Uterus (tissue), 4 donors: ENCODE measurements at places on chromosomes 3 and 15. TPM values are rescaled to one million over a fixed set of nuclear protein-coding genes. Genes with fewer than 3 reads are reported as not detected.

Gene SNX22
- 1.7 TPM for total RNA-seq

Gene PTPRG
- 43.5 TPM for total RNA-seq

Gene ADGRG7
- total RNA-seq = not detected

Gene RAD51
- 7.7 TPM for total RNA-seq

Gene TLNRD1
- total RNA-seq = 21.8 TPM

Gene TMEM108
- total RNA-seq = not detected

Gene BMF
- 46.2 TPM for total RNA-seq

Gene TMPRSS7
- total RNA-seq = not detected

Gene FBXO40
- total RNA-seq = 0.06 TPM

Gene HEG1
- 76.1 TPM for total RNA-seq

Gene TMOD2
- total RNA-seq = 113 TPM

Gene MYO5A
- total RNA-seq = 23.2 TPM

Gene NTRK3
- total RNA-seq = 47.0 TPM

Gene CHRM5
- total RNA-seq = not detected

Gene TP63
- not detected for total RNA-seq

Gene ZNF80
- total RNA-seq = not detected

Gene CA12
- 8.2 TPM for total RNA-seq

Gene TM4SF18
- 6.7 TPM for total RNA-seq

Gene ESYT3
- 30.8 TPM for total RNA-seq

Gene GABRA5
- total RNA-seq = not detected

Gene GOLGA8J
- not detected for total RNA-seq

Gene CFAP92
- total RNA-seq = 3.5 TPM

Gene MCF2L2
- total RNA-seq = 0.59 TPM

Gene LTF
- 0.59 TPM for total RNA-seq

Gene CPNE4
- total RNA-seq = not detected

Gene SPRED1
- total RNA-seq = 135 TPM

Gene RGMA
- 3.6 TPM for total RNA-seq

Gene TLR9
- not detected for total RNA-seq

Gene REC114
- total RNA-seq = not detected
